ENCODE measurements at places on chromosomes 3 and 15. TPM values are rescaled to one million over a fixed set of nuclear protein-coding genes. Genes with fewer than 3 reads are reported as not detected.
A peak's percentile ranks its signal among the peaks of the same experiment; 100 is the strongest.

- no peak for DNase-seq
These were observed 29.6 kb upstream of the CHMP2B start for GRCh38 chr3:87197531-87197930.

GRCh38 chr15:100723315-100723801 is 121.0 kb downstream of the ASB7 start:
- DNase-seq: no peak

DNA sequence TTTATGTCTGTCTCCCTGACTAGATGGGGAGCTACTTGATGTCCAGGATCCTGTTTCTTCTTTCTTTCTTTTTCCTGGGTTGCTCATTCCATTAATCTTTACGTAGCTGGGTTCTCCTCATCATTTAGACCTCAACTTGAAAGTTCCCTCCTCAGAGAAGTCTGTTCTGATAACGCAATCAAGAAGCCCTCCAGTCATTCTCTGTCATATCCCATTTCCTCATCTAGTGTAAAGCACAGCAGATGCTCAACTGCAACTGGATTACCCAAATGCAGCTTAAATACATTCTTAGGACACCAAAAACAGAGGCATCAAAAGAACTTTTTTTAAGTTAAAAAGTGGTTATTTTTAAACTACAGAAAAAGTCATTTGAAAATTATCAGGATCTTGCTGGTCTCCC is 51.7 kb upstream of the ST3GAL6 start:
- no peak for DNase-seq

The TEX9 gene
- polyA plus RNA-seq: 0.55 TPM

The RASSF1 gene
- 147 TPM for polyA plus RNA-seq

- no peak for DNase-seq
These were observed 410 bp downstream of the PRR23E start for GRCh38 chr3:127193341-127193740.

DNA sequence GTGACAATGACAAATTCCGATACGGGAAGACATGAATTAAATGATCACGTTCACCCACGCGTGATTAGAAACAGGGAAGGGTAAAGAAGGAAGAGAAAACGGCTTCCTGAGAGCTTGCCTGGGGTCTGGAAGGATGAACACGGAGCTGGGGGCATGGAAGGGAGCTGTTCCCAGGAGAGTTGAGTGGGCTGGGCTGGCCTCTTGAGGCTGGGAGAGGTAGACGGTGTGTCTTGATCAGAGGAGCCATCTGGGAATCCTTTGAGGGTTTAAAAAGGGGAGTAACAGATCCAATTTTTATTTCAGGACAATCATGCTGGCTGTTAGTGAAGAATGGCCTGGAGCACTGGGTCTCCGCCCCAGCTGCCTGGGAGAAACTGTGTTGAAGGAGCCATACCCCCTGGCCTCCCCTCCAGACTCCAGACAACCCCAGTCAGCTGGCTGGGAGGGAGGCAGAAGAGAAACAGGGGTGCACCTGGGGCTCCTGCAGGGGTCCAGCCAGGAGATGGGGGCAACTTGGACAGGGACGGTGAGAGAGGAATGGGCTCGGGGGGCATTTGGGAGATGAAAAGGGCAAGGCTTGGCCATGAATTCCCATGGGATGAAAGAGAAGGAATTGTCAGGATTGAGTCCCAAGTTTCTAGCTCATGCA is 53.6 kb upstream of the CGNL1 start:
- no peak for DNase-seq

GRCh38 chr15:43913026-43913780 is 86.4 kb downstream of the WDR76 start:
- no peak for DNase-seq

The ANKRD34C gene
- polyA plus RNA-seq: not detected

DNA sequence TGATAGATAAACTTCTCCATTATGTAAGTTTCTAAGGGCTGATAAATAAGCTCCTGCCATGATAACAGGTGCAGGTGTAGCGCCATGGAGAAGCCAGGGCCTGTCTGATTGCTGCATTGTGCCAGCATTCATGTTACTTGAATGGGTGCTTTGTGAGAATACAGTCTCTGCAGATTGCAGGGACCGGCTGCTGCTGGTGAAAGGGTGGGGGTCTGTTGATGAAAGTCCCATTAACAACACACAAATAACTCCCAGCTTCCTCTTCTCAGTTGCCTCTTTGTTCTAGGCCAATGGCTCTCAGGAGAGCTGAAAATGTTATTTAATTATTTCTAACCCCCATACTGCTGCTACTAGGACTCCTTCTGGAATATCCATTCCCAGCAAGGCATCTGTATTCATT is 77.2 kb downstream of the RTP4 start:
- no peak for DNase-seq

The HIGD2B gene
- not detected for polyA plus RNA-seq

DNA sequence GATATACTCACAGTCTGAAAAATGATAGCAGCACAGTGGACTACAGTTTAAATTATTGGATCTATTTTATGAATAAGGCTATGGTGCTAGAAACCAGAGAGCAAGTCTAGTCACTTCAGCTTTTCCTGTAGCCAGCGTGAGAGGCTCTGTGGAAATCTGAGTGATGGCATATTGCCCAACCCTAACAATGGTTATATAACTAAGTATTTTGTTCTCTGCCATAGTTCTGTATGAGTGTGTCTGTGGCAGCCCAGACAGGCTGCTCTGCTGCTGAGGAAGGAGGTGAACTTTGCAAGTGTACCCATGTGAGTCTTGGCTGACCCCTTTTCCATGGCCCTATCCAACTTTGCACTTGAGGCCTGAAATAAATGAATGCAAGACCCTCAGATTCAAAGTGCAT is 105.7 kb downstream of the LRTM1 start:
- DNase-seq: no peak

GRCh38 chr3:40201770-40202169 is 107.7 kb upstream of the EIF1B start:
- no peak for DNase-seq

DNA sequence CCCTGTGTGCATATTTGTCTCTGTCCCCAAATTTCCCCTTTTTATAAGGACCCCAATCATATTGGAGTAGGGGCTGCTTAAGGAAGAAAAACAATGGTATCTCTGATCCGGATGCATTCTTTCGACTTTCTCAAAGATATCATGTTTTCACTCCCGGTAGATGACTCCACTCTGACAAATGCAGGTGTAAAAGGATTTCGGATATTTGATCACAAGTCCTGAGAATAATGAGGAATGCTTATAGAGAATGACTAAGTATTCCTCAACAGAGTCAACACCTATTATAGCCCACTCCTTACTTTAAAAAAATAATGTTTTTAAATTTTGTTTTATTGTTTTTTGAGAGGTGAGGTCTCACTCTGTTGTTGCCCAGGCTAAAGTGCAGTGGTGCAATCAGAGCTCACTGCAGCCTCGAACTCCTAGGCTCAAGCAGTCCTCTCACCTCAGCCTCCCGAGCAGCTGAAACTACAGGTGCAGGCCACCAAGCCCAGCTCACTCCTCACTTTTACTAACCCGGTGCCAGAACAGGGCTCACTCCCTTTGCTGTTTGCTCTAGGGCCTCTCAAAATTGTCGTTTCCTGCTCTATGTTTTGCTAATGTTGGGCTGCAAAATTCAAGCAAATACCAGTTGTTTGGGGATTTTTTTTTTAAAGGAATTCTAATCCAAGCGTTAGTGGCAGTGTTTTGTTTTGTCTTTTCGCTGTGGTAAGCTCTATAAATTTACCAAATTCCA is 24.6 kb downstream of the COL8A1 start:
- DNase-seq: no peak

- DNase-seq: no peak
These were observed 13.8 kb downstream of the SIN3A start for GRCh38 chr15:75437721-75438120.

- DNase-seq: no peak
These were observed 44.8 kb upstream of the TLE3 start for GRCh38 chr15:70142322-70143191.

The BUB1B gene
- 3.7 TPM for polyA plus RNA-seq

GRCh38 chr15:91320101-91320500 is 220.0 kb downstream of the SV2B start:
- no peak for DNase-seq

The BCHE gene
- polyA plus RNA-seq: not detected

DNA sequence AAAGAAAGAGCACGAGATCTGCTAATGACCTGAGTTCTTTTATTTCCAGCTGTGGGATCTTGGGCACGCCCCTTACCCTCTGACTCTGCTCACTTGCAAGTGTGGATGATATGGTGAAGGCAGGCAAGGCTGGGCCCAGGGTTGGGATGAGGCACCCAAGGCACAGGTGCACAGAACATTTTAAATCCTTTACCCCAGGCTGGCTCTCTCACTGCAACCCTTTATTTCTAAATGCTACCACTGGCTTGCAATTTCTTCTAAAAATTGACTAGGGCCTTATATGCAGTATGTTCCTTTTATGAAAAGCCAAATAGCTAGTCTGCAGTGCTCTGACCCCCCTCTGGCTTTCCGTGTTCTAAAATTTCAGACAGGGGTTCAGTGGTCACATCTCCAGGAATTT is 237.7 kb downstream of the VPS13C start:
- no peak for DNase-seq

GRCh38 chr15:60580073-60580472 is 101.1 kb upstream of the ICE2 start:
- no peak for DNase-seq

DNA sequence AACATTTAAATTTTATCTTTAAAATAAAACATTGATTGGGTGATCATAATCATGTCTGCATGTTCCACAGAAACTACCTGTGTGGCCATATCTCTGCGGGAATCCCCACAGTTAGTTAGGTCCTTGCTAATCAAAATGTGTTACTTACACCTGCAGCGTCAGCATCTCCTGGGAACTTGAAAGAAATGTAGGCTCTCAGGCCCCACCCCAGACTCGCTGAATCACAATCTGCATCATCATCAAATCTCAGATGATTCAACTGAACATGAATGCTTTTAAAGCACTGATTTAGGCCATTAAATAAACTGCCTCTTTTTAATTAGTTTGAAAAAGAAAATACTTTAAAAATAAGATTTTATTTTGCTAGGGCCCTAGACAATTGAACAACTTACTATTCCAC is 577.8 kb downstream of the PYDC2 start:
- DNase-seq: no peak

The KBTBD13 gene
- not detected for polyA plus RNA-seq

DNA sequence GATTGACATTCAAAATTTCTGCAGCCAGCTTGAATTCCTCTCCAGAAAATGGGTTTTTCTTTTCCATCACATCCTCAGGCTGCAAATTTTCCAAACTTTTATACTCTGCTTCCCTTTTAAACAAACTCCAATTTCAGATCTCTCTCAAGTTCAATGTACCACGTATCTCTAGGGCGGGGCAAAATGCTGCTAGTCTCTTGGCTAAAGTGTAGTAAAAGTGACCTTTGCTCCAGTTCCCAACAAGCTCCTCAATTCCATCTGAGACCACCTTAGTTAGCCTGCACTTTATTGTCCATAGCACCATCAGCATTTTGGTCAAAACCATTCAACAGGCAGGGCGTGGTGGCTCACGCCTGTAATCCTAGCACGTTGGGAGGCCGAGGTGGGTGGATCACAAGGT is 46.7 kb downstream of the NIPA2 start:
- no peak for DNase-seq

DNA sequence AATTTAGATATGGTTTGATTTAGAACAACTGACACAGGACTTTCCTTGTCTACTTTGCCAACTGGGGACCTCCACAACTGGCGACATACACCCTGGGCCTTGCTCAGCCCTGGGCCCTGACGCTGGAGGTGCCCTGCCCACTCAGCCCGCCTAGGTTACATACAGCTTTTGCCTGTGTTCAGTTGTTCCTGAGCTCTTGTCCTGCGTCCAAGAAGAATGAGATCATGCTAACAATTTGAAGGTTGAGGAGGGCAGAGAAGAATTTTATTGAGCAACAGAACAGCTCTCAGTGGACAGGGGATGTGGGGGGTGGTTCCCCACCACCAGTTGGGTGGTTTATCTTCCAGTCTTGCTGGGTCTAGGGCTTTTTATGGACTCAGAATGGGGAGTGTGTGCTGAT is 67.9 kb downstream of the IQCH start:
- no peak for DNase-seq

- no peak for DNase-seq
These were observed 27.6 kb downstream of the SPTBN5 start for GRCh38 chr15:41866263-41866703.

- no peak for DNase-seq
These were observed 230.4 kb upstream of the CHRM5 start for GRCh38 chr15:33737687-33738601.

GRCh38 chr3:69368129-69368741 is 17.7 kb downstream of the FRMD4B start:
- DNase-seq: peak; percentile 10

DNA sequence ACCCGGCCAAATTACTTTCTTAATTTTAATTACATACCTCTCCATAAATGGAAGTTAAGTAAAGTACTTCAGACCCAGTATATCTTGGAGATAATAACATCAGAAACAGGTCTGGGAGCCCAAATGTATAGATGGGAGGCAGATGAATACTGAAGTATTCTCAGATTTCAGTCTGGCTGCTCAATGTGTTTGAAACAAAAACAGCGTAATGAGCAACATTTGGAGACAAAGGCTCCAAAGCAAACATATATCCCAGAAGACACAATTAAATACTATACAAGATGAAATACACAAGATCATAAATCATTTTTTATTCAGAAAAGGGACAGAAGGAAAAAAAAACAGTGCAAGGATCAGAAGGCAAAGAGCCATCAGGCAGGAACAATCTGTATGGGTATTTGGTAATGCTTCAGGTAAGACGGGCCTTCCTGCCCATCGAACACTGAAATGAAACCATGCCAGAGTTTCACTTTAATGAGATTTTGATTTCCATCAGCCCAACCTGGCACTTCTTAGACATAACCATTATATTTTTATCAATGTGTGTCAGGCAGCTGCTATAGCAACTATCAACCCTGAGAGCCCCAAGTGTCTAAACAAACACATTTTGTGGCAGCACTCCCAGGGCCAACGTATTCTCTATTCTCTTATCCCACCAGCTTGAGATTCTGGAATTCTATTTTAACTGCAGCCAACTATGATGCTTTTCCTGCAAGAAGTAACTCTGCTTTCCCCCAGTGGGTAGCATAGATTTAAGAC is 210.8 kb downstream of the STT3B start:
- DNase-seq: no peak

DNA sequence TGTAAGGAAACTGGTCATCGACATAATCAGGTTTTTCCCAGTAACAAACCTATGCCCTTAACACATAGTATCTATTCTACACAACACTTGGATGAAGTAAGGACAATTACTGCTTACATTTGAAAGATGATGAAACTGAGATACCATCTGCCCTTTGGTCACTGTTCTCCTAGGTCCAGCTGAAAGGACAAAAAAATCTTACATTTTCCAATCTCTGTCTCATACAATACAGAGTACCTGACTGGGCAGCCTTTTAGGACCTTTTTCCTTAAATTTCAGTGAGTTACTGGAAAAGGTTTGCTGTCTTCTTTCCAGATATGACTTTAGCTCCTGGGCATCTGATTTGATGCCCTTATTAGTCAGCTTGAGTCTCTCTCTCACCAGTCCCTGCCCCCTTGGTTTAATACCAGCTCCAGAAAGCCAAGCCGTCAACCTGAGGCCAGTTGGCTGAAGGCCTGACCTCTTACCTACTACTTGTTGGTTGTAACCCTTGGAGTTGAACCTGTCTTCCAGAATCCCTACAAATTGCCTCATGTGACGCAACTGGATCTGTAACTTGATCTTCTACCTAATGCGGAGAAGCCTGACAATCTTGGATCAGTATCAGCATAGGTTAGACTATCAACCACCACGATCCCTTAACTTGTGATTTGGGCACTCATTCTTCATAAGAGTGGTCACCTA is 355.3 kb upstream of the ZNF385D start:
- DNase-seq: no peak

The ISG20 gene
- 989 TPM for polyA plus RNA-seq

The LYZL4 gene
- polyA plus RNA-seq: not detected

All from naive B cell (primary cell).